ENCODE measurements at places on chromosomes 5 and 9. TPM values are rescaled to one million over a fixed set of nuclear protein-coding genes. Genes with fewer than 3 reads are reported as not detected.

- H3K27me3 ChIP-seq = peaks cover under 1% of the 10 kb centered on the region
- DNase-seq = no peak
- H3K4me1 ChIP-seq = no peaks in the 10 kb centered on the region
- H3K36me3 ChIP-seq = no peaks in the 10 kb centered on the region
Measured at GRCh38 chr5:173664154-173664526, 47.7 kb upstream of the BOD1 start.

SLC6A18 gene
- not detected for total RNA-seq

DNA sequence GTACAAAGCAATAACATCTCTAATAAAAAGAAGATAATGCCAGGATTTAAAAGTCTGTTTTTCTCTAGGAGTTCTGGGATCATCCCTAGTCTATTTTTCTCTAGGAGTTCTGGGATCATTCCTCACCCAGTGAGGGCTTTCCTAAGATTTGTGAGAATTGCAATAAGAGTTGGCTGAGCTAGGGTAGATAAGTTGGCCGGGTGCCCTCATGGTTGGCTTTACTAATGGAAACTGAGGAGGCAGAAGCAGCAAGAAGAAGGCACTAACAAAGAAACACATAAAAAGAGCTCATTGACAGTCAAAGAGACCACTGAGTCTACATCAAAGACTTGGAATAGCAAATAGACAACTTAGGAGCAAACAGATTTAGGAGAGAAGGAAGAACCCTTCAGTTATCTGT is 4.2 kb downstream of the SLC1A3 start:
- no peaks in the 10 kb centered on the region for H3K36me3 ChIP-seq
- no peak for DNase-seq
- no peaks in the 10 kb centered on the region for H3K4me1 ChIP-seq
- H3K4me3 ChIP-seq = no peak overlapping the region
- no peak overlapping the region for H3K27ac ChIP-seq

SLC46A2 gene
- not detected for total RNA-seq

GRCh38 chr9:69646810-69647209 is 25.4 kb downstream of the APBA1 start:
- peaks cover 7% of the 10 kb centered on the region for H3K4me1 ChIP-seq
- no peak for DNase-seq
- no peaks in the 10 kb centered on the region for H3K27me3 ChIP-seq
- no peak overlapping the region for H3K4me3 ChIP-seq
- H3K27ac ChIP-seq = no peak overlapping the region

DNA sequence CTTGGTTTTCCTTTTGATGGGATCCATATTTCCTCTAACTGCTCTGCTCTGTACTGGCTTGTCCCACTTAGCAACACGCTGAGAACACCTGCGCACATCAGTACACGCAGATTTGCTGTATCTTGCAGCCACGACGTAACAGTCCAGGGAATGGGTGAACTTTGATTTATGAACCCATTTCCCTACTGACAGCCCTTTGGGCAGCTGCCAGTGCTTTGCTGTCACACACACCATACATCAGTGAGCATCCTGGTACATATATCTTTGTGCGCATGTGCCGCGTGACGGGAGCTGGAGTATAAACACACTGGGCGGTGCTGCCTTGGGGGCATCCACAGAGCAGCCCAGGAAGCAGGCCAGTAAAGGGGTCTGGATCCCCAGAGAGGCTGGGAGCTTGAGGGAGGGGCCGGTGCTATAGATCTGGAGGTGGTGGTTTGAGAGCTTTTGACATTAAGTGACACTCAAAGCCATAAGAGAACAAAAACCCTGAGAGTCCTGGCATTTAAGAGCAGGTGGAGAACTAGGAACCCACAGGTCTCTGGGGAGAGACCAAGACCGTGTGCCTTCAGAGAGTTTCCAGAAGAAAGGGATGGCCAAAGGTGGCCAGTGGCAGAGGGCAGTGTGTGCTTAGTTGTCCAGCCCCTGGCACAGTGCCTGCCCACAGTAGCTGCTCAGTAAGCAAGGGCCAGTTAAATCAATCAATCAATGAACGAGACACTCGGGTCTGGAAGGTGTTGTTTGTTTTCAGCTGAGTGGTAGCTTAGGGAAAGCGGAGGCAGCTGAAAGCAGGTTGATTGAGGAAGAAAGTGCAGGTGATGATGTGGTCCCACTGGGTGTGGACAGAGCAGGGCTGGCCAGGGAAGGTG is 53.7 kb downstream of the LMX1B start:
- H3K4me1 ChIP-seq = no peaks in the 10 kb centered on the region
- H3K36me3 ChIP-seq = no peaks in the 10 kb centered on the region
- H3K27me3 ChIP-seq = peaks cover 72% of the 10 kb centered on the region
- H3K27ac ChIP-seq = no peak overlapping the region
- H3K4me3 ChIP-seq = no peak overlapping the region
- no peak for DNase-seq

XRCC4 gene
- 11.7 TPM for total RNA-seq

Data from IMR-90 (cell line).